ENCODE measurements at places on chromosomes 3 and 15. TPM values are rescaled to one million over a fixed set of nuclear protein-coding genes. Genes with fewer than 3 reads are reported as not detected.

MYL3 gene
- total RNA-seq: 0.30 TPM

- no peak overlapping the region for H3K4me3 ChIP-seq
- no peaks in the 10 kb centered on the region for H3K27me3 ChIP-seq
- no peak overlapping the region for H3K27ac ChIP-seq
- H3K36me3 ChIP-seq: peaks cover 6% of the 10 kb centered on the region
- peaks cover 47% of the 10 kb centered on the region for H3K4me1 ChIP-seq
Observed at GRCh38 chr15:66404532-66404931, 17.8 kb downstream of the MAP2K1 start.

DNA sequence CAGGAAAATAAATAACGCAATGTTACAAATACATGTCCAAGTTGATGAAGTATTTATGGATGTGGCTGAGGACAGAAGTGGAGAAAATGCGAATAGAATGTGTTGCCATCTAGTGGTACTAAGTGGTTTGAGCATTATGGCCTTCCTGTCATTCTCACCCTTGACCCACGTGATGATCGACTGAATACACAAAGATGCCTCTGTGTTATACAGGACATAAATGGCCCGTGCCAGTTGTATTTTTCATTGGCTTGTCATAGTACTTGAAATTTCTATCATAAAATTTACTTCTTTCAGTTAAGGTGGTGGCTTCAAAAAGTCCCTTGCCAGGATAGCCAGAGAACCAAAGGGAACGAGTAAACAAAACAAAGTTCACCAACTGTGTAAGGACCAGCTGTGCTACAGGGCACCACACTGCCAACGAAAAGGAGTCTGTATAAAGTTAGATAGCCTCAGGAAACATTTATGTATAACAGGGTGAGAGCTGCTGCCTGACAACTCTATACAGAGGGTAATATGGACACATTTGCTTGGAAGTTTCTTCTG, 103.7 kb downstream of the MYH15 start:
- H3K36me3 ChIP-seq: no peaks in the 10 kb centered on the region
- H3K27me3 ChIP-seq: peaks cover 2% of the 10 kb centered on the region
- H3K27ac ChIP-seq: no peak overlapping the region

DNA sequence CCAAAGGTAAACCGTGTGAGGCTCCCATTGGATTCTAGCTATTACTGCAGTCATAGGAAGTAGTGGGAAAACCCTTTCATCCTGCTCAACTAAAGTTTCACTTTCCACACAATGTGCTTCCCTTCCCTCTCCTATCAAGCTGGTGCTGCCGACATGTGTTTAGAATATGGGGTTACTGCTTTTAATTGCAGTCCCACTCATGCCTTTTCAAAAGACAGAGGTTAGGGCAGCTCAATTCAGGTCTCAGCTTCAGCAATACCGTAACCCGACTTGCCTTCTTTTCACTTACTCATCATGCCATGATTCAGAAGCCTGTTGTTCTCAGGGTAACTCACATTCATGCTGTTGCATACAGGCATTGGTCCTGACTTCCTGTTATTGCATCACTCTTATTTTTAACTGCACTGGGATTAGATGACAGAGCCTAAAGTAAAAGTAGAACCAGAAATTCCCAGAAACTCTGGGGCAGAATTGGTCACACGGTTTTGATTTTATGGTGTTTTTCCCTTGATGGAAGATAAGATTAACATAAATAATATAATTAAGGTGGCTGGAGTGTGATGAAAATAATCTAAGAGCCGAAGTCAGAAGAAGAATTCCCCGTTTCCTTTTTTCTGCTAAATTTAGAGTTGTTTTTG, 45.7 kb downstream of the C2CD4B start:
- peak overlapping the region; percentile 93 for H3K27ac ChIP-seq
- H3K4me1 ChIP-seq: peaks cover 26% of the 10 kb centered on the region
- no peaks in the 10 kb centered on the region for H3K36me3 ChIP-seq

DUOX1 gene
- total RNA-seq: 0.33 TPM

- peak overlapping the region; percentile 73 for H3K27ac ChIP-seq
- peak overlapping the region; percentile 87 for H3K4me3 ChIP-seq
- H3K27me3 ChIP-seq: no peaks in the 10 kb centered on the region
- peaks cover 14% of the 10 kb centered on the region for H3K4me1 ChIP-seq
Observed at GRCh38 chr3:100333970-100334487, 528 bp upstream of the NIT2 start.

GRCh38 chr3:49445391-49445790, 16.3 kb upstream of the NICN1 start:
- no peak overlapping the region for H3K4me3 ChIP-seq
- H3K36me3 ChIP-seq: no peaks in the 10 kb centered on the region
- peaks cover 14% of the 10 kb centered on the region for H3K4me1 ChIP-seq
- no peaks in the 10 kb centered on the region for H3K27me3 ChIP-seq
- no peak for DNase-seq

- H3K27ac ChIP-seq: no peak overlapping the region
- H3K36me3 ChIP-seq: peaks cover 28% of the 10 kb centered on the region
- peaks cover 2% of the 10 kb centered on the region for H3K27me3 ChIP-seq
- H3K4me3 ChIP-seq: no peak overlapping the region
- H3K4me1 ChIP-seq: peaks cover 75% of the 10 kb centered on the region
- DNase-seq: no peak
Observed at GRCh38 chr3:29291260-29291981, 10.6 kb downstream of the RBMS3 start.

GRCh38 chr15:75646112-75646943, 1.4 kb upstream of the SNX33 start:
- peaks cover 72% of the 10 kb centered on the region for H3K4me1 ChIP-seq
- peak overlapping the region; percentile 92 for H3K27ac ChIP-seq
- peaks cover 26% of the 10 kb centered on the region for H3K36me3 ChIP-seq
- peaks cover 2% of the 10 kb centered on the region for H3K27me3 ChIP-seq
- peak overlapping the region; percentile 90 for H3K4me3 ChIP-seq

DNA sequence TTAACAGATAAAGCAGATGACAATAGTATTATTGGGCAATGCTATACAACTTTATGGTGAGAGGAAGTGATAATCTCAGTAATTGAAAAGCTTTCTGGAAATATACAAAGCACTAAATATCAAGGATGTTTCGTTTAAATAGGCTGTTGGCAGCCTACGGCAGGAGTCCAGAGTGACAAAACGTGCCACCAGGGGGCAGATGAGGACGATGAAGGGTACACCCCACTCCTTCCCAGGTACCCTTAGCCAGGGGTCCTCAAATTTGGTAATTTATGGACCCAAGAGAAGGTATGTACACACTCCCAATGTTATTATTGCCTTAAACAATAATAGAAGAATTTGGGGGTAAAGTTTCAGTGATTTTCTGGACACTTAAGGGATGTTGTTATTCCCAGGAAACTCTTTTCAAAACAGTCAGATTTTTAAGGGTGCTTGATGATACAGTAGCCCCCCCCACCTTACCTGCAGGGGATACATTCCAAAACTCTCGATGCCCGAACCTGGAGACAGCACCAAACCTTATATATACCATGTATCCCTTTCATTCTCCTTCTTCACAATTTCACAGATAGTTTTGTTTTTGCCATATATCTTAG, 1.4 kb upstream of the MAGEL2 start:
- H3K4me1 ChIP-seq: no peaks in the 10 kb centered on the region
- H3K4me3 ChIP-seq: no peak overlapping the region
- no peak overlapping the region for H3K27ac ChIP-seq
- no peaks in the 10 kb centered on the region for H3K27me3 ChIP-seq
- H3K36me3 ChIP-seq: no peaks in the 10 kb centered on the region

- H3K27ac ChIP-seq: no peak overlapping the region
Observed at GRCh38 chr3:48739617-48739954, 22.6 kb upstream of the IP6K2 start.

DNA sequence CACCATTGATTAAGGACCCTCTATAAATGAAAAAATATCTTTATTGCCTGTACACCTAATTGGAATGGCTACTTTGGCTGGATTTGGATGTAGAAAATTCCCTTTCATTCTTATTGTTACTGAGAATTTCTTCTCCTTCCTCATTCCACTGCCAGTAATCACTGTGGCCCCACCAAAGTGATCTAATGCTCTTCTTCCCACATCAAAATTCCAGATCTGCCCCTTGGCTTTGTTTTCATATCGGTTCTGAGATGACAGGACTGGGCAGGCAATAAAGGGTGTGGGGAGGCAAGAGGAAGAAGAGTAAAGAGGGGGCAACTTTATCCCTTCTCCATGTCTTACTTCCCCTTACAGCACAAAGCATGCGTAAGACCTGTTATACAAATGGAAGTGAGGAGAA, 2.1 kb downstream of the ANKUB1 start:
- H3K27me3 ChIP-seq: no peaks in the 10 kb centered on the region
- no peak for DNase-seq
- H3K36me3 ChIP-seq: no peaks in the 10 kb centered on the region

GNB4 gene
- 42.5 TPM for total RNA-seq

DNA sequence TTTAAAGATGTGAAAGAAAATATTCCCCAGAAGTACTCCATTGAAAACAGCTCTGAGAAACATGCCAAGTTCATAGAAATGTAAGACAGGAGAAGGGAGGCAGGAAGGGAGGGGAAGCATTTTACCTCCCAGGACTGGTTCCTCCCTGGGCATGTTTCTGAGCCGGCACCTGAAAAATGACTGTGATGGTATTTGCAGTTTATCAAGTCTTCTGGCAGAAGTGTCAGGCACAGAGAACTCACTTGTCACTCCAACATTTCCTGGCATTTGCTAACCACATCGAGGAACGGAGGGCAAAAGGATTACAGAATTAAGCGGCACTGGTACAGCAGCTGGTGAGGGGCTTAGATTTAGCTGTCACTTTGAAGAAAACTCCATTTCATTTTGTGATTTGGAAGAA, 1054.0 kb downstream of the TUSC7 start:
- no peaks in the 10 kb centered on the region for H3K36me3 ChIP-seq
- DNase-seq: no peak
- no peak overlapping the region for H3K4me3 ChIP-seq
- no peak overlapping the region for H3K27ac ChIP-seq
- H3K4me1 ChIP-seq: no peaks in the 10 kb centered on the region

CTXND1 gene
- total RNA-seq: not detected

GRCh38 chr3:37751967-37752648, 109.6 kb upstream of the CTDSPL start:
- no peaks in the 10 kb centered on the region for H3K36me3 ChIP-seq
- no peaks in the 10 kb centered on the region for H3K4me1 ChIP-seq
- peaks cover 24% of the 10 kb centered on the region for H3K27me3 ChIP-seq
- no peak for DNase-seq

MAGEF1 gene
- total RNA-seq: 35.0 TPM

CCR8 gene
- not detected for total RNA-seq

FMN1 gene
- 9.4 TPM for total RNA-seq

Measured in HFFc6 (cell line).